ENCODE measurements at places on chromosomes 1 and 21.

GRCh38 chr1:21893046-21893805, 43.9 kb downstream of the HSPG2 start:
- DNase-seq, result no peak

DNA sequence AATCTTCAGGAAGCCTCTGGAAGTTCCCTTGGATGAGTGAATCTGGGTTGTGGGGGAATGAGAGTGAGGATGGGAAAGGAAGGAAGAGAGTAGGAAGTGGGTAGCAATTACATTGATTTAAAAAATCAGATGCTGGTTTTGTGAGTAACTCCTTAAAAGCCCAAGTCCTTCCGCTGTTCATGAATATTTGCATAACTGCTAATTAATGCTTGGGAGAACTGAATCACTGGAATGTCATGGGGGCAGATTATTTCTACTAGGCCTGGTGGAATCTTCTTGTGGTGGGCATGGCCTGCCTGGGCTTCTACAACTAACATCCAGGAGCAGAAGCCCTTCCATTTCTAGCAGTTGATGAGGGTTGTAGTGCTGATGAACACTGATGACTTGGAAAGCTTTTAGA, 52.7 kb downstream of the FASLG start:
- no peak for DNase-seq

GRCh38 chr1:208132287-208132882, 111.8 kb downstream of the PLXNA2 start:
- DNase-seq, result peak; percentile 62

- DNase-seq, result no peak
Observed at GRCh38 chr1:43864111-43865045, 69.2 kb upstream of the ARTN start.

DNA sequence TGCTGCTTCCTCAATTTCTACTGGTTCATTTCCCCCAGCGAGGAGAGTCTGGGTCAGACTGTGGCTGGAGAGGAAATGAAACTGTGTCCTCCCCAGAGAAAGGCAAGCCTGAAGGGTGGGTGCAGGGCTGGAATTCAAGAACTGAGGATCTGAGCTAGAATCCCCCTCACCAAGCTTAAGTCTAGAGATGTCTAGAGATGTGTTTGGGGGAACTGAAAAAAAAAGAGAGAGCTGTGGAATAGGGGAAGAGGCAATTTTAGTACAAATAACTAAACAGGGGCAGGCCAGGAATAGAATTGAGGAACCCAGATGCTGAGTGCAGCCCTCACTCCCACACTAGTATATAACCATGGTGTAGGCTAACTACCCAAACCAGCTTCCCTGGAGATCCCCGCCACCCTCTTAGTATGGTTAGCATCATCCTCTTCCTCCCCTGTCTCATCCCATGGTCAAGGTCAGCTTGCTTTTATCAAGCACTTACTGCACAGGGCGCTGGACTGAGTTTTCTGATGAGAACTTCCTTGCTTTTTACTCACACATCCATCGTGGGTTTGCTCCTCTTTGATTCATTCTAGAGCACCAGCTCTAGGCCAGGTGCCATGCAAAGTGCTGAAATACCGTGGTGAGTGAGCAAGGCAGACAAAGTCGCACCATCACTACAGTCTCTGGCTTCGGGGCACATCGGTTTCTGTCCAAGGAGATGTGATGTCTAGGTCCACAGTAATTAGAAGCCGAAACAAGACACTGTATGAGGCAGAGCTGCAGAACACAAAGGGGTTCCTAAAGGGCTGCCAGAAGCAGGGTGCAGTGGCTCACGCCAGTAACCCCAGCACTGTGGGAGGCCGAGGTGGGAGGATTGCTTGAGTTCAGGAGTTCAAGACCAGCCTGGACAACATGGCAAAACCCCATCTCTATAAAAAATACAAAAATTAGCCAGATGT, 112.9 kb upstream of the IPO9 start:
- no peak for DNase-seq

GRCh38 chr1:79693441-79694114, 687.0 kb upstream of the ADGRL4 start:
- no peak for DNase-seq

- no peak for DNase-seq
Observed at GRCh38 chr1:202017749-202018467, 7.5 kb downstream of the ELF3 start.

DNA sequence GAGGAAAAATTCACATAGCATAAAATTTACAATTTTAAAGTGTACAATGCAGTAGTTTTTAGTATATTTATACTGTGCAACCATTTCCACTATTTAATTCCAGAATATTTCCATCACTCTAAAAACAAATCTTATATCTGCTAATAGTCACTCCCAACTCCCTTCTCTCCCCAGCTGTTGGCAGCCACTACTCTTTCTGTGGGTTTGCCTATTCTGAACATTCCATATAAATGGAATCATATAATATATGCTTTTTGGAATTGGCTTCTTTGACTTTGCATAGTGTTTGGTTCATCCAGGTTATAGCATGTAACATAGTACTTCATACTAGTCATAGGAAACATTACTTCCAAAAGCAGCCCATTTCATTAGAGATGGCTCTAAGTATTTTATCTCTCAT, 25.0 kb upstream of the TMEM39B start:
- DNase-seq, result no peak

GRCh38 chr1:159882527-159882862, 17.5 kb downstream of the CFAP45 start:
- DNase-seq, result no peak

DNA sequence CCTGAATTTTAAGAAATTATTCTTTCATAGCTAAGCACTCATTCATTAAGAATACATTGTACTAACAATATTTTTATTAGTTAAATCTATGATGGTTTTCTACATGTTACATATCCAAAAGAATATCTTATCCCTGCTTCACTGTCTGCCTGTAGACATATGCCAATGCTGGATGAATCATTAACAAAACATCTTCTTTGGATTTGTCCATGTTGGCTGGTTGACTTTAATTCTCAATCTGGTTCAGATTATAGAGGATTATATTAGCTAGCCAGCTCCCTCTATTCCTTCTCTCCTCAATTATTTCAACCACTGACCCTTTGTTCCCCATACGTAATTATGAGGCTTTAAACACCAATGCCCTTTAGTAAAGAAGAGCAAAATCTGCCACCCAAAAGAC, 138.9 kb upstream of the DMRTA2 start:
- no peak for DNase-seq

GRCh38 chr21:35840197-35840799, 220.0 kb downstream of the SETD4 start:
- peak; percentile 40 for DNase-seq

- DNase-seq, result no peak
Observed at GRCh38 chr1:192061556-192061955, 96.7 kb upstream of the RGS18 start.

Data from D341Med (cell line).